HFF-Myc (cell line): ENCODE measurements at places on chromosomes 5 and 9.

DNA sequence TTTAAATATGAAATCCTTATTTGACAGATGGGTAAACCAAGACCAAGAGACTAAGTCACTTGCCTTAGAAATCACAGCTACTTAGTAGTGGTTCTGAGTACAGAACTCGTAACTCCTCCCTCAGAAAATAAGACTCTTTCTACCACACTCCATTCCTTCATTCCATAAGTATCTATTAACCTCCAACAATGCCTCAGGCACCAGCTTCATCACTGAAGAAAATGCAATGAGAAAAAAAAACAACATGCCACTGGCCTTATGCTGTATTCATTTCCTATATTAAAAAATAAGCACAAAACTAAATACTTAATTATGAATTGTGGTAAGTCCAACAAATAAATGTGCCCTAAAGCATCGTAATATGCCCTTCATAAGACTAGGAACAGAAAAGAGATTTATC lies 13.5 kb upstream of the FREM1 start:
- DNase-seq, result no peak

- DNase-seq, result no peak
Observed at GRCh38 chr5:12669326-12669725, 765.1 kb upstream of the CTNND2 start.

DNA sequence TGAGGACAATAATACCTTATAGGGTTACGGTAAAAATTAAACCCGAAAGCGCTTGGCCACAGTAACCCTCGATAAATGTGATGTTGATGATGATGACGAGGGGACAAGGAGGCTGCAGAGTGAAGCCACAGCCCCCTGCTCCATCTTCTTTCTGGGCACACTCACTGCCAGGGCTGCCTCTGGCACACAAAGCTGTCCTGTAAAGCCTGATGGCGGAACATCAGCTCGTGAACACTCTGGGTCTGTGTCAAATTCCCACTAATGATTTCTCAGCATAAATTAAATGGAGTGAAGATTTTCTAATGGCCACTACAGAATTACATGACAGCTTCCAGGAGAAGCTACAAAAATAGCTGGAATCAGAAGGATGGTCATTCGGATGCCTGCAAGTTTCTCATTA lies 142.2 kb downstream of the TTLL11 start:
- DNase-seq, result no peak

GRCh38 chr9:105257809-105258208 lies 13.4 kb downstream of the SLC44A1 start:
- DNase-seq, result no peak

- DNase-seq, result peak; percentile 37
Observed at GRCh38 chr5:65121880-65122436, 353.2 kb downstream of the CWC27 start.

DNA sequence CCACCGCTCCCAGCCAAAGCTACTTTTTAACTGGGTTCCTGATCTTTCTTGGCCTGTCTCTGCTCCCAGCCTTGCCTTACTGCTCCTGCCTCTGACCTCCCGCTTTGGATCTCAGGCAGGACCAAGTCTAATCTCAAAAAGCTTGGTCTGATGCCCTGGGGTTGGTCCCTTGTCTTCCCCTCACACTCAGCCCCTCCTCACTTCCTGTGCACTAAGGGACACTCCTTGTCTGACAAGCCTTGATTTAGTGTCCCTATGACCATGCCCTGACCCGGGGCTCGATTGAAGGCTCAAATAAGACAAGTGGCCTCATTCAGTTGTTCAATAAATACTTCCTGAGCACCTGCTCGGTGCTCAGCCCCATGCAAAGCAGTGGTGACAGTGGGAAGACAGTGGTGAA lies 3.7 kb upstream of the GTF3C5 start:
- no peak for DNase-seq

GRCh38 chr5:155270725-155271124 lies 257.2 kb downstream of the KIF4B start:
- no peak for DNase-seq

- no peak for DNase-seq
Observed at GRCh38 chr9:89822996-89823395, 218.2 kb downstream of the GADD45G start.

- no peak for DNase-seq
Observed at GRCh38 chr9:111992523-111992922, 95.9 kb downstream of the UGCG start.

- DNase-seq, result no peak
Observed at GRCh38 chr9:73565833-73566465, 414.3 kb downstream of the ANXA1 start.

DNA sequence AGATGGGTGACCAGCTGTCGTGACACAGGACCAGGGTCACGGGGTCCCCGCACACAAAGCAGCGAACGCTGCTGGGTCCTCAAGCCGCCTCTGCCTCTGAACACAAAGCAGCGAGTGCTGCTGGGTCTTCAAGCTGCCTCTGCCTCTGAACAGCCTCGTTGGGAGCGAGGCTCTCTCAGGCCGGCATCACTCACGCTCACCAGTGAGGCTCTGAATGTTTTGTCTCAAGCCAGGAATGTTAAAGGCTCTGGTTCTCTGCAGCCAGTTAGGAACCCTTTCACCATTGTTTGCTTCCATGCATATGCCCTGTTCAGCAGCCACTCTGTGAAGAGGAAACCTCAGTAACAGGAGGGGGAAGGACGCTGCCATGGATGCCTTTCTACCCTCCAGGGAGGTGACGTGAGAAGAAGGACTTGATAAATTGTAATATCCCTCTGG lies 82.7 kb upstream of the TAF11L2 start:
- no peak for DNase-seq

DNA sequence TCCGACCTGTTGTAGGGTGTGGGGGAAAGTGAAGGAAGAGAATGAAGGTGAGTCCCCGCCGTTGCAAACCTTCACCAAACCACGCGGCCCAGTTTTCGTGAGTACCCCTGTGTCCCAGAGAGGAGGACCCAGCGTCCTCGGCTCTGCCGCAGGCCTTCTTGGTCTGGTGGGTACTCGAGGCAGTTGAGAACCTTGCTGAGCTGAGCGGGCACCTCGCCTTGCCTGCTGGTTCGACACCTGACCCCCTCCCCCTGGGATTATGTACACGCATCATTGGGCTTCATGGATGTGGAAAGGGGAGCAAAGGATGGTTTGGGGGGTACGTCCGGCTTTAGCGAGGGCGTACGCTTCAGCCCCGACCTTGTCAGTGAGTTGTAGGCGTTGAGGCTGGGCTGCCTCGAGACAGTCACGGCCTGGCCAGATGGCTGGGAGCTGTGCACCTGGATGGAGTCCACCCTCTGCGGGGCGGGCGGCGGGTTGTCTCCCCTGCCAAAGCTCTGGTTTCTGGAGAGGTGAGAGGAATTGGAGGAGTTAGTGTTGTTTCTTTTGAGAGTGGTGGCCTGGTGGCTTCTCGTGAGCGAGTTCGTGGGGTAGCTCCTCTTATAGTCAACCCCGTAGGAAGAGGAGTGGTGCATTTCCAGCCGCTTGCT lies 128.1 kb downstream of the SEMA6A start:
- no peak for DNase-seq

DNA sequence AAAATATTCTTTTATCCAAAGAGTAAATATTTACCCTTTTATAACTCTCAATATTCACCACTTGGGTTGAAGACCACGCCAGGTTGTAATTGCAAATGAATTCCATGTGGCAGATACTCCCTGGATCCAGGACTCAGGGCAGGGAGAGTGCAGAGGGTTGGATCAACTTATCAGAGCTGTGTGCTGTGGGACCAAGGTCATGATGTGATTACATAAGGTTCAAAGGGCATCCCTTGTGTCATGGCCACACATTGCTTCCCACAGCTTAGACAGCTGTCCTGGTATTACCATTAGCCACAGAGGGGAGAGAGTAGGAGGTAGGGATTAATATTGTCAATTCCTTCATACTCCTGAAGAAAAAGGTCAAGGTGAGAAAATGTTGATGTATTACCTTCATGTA lies 133.9 kb downstream of the JAKMIP2 start:
- DNase-seq, result no peak

DNA sequence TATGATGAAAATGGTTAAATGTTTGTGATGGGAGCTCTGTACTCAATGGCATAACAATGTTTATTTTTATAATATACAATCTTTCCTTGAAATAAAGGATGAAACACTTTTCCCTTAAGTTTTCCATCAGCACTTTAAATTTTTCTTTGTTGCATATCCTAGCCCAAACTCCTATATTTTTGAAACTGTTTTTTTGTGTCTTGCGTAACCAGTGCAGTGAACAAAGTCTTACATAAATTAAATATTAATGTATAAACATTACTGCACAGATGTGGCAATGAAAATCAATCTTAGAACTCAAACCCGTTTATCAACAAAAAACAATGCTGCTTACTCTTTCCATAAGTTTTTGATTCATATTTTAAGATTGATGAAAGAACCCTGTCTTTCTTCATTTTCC lies 34.1 kb upstream of the IL31RA start:
- DNase-seq, result no peak

DNA sequence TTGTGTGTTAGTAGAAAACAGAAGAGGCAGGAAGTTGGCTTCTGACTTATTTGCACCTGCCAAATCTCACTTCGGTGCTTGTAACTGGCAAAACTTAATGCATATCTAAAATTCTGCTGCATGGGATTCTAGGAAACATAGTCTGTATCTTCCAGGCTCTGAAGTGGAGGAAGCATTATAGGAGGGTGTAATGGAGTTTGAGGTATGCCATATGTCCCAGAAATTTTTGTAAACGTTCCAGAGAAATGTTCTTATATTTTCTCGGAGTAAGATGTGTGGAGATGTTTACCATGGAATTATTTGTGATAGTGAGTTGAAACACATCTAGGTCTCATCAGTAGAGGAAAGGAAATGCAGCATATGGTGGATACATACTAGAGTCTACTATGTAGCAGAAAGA lies 1329.0 kb upstream of the NUDT12 start:
- DNase-seq, result no peak

- DNase-seq, result peak; percentile 79
Observed at GRCh38 chr5:89342106-89342876, 459.3 kb upstream of the MEF2C start.

- peak; percentile 33 for DNase-seq
Observed at GRCh38 chr9:35908504-35909125, 675 bp upstream of the SPAAR start.

DNA sequence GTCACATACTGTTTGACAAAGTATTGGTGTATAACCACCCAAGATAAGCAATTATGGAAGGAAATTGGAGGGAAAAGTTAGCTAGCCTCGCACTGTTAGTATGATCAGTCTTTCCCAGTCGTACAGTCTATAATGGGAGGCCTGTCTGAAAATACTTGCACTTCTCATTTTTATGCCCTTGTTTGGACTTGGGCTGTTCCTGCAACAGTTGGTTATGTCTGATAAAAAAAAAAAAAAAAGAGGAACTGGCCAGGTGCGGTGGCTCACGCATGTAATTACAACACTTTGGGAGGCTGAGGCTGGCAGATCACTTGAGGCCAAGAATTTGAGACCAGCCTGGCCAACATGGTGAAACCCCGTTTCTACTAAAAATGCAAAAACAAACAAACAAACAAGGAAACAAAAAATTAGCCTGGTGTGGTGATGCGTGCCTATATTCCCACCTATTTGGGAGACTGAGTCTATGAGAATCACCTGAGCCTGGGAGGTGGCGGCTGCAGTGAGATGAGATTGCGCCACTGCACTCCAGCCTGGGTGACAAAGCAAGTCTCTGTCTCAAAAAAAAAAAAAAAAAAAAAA lies 58.3 kb upstream of the ANKRD33B start:
- DNase-seq, result no peak

GRCh38 chr5:26805076-26805475 lies 233.3 kb downstream of the CDH9 start:
- no peak for DNase-seq

DNA sequence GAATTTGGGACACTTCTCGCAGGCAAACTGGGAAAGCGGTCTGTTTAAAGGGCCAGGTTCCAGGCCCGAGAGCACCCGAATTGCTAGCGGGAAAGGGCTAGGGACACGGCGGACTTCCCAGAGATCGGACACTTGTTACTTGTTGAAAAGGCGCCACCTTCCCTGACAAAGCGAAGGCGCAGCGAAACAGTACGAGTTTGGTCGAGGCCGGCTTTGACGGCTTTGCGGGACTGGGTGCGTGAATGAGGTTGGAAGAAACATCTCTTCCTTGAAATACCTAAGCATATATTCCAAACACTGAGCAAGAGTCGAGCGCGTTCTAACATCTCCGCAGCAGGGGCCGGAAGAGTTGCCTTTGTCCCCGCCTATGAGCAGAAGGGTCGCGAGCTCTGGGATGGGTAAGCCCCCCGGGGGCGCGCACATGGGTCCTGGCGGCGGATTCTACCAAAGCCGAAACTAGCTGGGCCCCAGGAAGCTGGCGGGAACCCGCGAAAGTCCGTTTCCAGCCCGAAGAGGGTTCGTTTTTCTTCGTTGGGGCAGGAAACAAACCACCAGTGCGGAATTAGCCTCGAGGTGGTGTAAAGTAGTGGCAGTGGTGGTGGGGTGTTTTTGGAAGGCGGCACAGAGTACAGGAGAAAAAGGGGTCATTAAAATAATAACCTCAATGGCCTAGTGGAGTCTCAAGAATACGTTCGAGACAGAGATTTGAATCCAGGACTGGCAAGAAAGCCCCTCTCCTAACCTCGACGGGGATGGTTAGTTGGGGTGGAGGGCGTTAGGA lies 1.5 kb downstream of the GDNF start:
- no peak for DNase-seq

GRCh38 chr9:138077898-138078540 lies 200.4 kb downstream of the CACNA1B start:
- DNase-seq, result no peak

GRCh38 chr9:137611623-137612609 lies 6.4 kb downstream of the ARRDC1 start:
- no peak for DNase-seq

DNA sequence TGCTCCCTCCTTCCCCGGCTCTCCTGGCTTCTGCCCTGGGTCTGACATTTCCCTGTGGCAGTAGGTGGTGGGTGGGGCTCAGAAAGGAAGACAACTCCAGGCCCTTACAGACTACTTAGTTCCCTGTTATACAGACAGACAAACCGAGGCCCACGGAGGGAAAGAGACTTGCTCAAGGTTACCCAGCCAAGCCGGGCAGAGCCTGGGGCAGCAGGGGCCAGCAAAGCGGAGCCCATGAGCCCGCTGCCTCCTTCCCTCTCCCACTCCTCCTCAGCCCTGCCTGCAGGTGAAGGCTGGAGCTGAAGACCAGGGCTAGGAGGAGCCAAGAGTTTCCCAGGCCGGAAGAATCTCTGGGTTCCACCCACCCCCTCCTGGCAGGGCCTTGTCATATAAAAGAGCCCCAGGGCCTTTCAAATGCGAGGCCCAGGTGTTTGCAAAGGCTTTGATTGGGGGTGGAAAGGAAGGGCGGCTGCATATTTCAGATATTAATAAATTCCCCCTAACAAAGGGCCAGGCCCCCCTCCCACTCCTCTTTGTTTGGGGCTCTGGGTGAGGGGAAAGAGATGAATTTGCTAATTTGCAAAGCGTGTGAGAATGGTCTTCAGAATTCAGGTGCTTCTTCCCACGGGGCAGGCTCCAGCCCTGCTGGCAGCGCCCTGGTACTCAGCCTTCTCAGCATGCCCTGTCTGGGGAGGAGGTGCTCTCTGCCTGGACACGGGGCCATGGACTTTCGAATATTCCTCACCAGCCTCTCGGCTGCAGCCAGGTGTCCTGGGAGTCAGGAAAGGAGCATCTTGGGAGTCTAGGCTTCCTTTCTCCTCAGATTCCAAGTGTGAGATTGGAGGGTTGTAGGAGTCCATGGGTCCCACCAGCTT lies 21.5 kb downstream of the SLC6A7 start:
- DNase-seq, result no peak
